ENCODE measurements at places on chromosomes 12 and 14.

DNA sequence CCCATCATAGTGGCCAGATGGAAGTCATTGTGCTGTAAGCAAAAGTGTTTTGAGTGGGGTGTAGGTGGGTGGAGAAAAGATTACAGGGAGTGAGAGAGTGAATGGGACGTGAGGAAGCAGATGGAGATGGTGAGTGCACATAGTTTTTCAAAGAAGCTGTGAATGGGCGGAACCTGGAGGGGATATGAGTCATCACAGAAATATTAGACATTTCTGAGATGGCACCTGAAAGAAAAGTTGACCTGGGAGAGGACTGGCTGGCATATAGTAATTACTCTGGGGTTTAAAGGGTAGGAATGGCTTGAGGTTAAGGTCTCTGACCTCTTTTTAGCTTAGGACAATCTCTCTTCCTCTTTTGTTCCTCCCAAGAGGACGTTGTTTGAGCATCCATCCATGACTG, 50.5 kb downstream of the ANO4 start:
- DNase-seq = no peak

DNA sequence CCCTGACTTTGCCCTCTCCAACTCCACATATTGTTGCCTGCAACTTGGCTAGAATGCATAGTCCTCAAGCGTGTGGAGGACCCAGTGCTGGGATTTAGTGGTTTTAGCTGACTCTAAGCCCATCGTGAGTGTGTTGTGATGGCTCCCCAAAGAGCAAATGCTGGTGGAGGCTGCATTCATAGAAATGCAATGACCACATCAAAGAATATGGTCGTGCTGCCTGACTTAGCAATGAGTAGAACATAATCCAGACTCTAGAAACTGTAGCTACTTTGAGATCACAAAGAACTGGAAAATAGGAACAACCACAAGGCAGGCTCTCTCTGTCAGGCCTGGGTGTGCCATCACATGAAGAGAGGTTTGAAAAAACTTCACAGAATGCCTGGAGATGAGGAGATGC, 1.3 kb downstream of the DYRK4 start:
- DNase-seq = no peak

DNA sequence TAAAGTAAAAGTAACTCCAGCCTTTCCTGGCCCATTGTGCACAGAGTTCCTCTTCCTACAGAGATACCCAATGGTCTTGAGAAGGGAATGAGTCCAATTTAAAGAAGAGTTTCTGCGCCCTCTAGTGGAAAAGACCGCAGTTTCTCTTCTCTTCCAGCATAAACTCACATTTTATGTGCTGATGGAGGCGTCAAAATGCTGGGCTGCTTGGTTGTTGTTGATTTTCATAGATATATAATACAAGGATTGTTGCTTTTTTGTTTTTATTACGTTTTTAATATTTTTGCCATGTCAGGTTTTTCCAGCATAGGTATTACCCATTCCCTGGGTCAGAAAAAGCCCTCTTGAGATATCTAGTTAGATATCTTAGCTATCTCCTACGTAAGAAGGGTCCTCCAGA, 356.9 kb upstream of the STXBP6 start:
- no peak for DNase-seq

GRCh38 chr12:101238800-101239329, 28.8 kb upstream of the SLC5A8 start:
- no peak for DNase-seq

GRCh38 chr14:91078095-91078737, 17.8 kb upstream of the RPS6KA5 start:
- no peak for DNase-seq

DNA sequence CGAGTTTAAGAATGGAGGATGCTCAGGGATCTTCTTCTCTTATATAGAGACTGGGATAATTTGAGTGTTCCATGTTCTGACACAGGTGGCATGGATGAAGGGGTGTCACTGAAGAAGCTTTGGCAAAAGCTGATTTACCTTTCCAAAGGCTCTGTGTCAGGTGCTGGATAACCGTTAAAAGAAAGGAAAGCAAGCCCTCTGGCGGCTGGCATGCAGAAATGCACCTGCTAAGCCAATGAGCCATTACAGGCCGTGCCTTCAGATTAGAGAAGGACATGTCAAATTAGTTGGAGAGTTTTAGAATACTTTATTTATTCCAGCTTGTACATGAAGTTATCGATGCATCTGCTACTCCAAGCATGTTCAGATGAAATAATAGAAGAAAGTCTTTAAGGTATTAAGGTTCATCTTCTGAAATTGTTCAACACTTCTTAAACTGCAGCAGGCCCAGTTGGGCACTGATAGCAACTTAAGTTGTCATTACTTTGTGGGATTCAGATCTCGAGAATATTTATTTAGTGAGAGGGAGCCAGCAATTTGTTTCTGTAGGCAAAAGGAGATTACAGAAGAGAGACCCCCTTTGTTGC, 678.2 kb downstream of the NRXN3 start:
- no peak for DNase-seq

DNA sequence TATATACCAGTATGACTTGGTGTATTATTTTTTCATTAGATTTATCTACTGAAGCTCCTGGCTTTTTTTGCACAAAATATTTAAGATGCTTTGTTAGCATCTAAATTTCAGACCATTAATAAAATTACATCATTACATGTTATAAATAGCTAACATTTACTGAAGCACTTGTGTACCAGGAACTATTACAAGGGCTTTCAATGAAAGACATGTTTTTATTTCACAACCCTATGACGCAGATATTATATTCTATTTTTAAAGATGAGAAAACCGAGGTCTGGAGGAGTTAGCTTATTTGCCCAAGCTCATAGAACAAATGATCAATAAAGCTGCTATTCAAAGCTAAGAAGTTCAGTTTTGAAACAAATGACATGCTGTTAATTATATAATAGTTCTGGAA, 420.4 kb upstream of the DCN start:
- DNase-seq = no peak

DNA sequence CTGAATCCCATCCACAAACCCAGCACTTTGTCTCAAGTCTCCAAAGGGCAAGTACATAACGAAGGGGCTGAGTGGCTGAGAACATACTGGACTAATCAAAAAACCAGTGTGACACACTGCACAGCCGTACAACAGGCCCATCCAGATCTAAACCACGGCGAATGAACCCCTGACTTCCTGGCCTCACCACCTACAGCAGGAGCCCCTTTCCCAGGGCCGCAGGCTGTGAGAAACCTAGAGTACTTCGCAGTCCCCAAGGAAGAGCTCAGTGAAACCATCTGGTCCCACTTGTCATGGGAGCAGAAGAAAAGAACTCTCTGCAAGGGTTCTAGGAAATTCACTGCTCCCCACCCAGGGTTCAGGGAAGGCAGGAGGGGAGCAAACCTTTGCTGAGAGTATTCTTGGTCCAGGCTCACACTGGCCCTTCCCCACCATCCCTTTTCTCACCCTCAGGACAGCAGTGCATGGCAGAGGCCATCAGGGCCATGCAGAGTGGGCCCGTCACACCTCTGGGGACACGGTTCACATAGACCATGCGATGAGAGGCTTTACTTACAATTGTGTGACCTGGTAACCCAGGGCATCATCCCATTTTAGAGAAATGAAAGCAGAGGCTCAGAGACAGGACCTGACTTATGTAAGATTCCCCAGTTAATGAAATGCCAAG, 192.8 kb downstream of the BCL11B start:
- DNase-seq = no peak

GRCh38 chr12:6377667-6377994, 2.3 kb upstream of the SCNN1A start:
- DNase-seq = no peak

- no peak for DNase-seq
Measured at GRCh38 chr14:57390806-57391516, 575 bp downstream of the NAA30 start.

DNA sequence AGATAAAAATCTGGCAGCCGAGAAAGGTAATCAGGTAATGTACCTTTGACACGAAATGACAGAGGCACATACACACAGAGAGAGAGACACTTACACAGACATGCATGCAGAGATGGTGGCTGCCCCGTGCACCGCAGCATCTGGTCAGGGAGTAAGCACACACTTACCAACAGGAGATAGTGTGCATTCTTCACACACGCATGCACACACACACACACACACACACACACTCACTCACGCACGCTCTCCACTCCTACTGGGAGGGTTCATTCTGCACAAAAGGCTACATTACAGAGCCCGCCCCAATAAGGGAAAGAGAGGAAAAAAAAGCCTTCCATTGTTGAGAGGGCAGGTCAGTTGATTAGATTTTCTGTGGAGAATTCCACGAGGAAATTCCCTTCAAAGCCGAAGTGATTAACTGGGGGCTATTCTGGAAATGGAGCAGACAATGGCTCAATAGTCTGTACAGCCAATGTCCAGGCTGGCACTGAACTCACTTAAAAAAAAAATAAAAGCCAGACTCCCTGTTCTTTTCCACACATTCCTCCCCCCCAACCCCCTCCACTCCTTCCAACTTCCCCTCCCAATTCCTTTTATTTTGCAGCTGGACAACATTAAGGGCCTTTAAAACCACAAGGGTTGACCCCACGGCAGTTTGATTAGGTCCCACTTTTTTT, 1.4 kb upstream of the SOX5 start:
- DNase-seq = no peak

- no peak for DNase-seq
Measured at GRCh38 chr12:123934829-123935228, 37.8 kb downstream of the CCDC92 start.

DNA sequence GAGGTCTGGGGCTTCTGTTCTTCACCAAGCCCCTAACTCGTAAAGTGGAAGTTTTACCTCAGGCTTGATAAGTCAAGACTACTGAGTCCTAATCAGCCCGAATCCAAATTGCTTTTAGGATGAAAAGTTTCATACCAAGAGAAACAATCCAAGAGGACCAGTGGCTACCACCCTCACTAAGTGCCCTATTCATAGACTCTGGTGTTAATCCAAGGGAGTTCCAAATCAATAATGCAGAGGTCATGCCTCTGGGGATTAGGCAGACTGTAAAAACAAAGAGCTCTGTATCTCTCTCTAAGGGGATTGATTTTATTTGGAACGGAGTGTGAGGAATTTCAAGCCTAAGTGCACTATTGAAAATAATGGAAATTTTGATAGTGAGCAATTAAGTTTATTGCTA, 76.3 kb upstream of the LMNTD1 start:
- no peak for DNase-seq

DNA sequence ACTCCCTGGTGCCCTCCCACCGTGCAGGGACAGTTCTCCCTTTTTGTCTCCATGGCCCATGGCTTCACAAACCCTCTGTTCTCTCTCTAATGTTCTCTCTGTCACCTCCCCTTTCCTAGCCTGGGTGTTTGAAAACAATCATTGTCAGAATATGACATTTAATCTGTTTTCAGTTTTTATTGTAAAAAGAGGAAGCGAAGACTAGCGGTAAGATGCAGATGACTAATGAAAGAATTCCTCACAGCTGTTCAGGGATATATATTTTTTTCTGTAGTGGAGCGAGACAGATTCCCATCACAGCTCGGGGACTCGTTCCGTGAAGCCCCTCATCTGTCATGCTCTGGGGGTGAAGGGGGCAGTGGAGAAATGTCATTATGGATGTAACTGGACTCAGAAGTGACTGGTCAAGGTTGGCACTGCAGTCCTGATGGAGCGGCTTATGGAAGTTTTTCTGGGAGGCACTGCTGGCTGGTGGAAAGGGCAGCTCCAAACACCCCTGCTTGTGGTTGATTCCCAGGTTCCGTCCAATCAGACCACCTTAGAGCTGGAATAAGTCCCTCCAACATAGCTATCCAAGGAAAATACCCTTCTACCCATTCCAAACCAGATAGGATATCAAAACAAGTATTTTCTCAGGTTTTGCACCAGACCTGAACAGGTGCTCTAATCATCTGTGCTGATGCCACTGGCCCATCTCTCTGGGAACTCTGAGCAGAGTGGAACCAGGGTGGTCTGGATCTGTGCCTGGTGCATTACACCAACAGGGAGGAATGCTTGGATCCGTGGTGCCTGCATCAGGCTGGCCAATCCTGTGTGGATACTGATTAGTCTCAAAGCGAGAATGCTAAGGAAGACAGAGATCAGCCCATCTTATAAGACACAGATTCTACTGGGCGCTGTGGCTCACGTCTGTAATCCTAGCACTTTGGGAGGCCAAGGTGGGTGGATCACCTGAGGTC, 84.7 kb downstream of the GPATCH2L start:
- no peak for DNase-seq

DNA sequence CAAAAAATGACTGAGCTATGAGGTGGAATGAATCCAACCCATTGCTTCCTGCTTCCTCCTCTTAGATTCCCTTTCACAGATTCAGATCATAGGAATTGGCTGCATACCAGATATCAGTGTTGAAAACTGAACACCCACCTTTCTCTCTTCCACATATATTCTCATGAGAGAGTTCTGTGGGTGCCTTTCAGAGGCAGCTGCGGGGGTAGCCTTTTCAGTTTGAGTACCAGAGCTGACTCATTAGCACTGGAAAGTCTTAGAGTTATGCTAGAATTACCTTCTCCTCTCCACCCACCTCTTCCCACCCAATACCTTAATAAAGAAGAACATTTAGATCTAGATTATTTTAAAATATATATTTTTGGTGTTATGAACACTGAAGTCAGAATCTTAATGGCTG, 495.4 kb upstream of the SEL1L start:
- no peak for DNase-seq

DNA sequence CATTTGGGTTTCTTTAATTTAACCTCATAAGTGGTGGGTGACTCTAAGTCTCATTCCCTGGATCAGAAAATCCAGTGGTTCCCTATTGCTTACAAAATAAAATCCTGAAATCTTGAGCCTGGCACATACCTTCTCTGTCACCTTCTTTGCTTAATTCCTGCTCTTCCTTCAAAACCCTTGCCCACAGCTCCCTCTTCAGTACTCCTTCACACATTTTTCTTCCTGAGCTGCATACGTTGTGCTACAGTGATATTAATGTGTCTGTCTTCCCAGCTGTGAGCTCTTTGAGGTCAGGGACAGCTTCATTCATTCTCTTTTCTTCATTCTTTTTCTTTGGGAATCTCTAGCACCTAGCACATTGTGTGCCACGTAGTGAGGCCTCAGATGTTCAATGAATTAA, 9.5 kb downstream of the TSPAN11 start:
- no peak for DNase-seq

DNA sequence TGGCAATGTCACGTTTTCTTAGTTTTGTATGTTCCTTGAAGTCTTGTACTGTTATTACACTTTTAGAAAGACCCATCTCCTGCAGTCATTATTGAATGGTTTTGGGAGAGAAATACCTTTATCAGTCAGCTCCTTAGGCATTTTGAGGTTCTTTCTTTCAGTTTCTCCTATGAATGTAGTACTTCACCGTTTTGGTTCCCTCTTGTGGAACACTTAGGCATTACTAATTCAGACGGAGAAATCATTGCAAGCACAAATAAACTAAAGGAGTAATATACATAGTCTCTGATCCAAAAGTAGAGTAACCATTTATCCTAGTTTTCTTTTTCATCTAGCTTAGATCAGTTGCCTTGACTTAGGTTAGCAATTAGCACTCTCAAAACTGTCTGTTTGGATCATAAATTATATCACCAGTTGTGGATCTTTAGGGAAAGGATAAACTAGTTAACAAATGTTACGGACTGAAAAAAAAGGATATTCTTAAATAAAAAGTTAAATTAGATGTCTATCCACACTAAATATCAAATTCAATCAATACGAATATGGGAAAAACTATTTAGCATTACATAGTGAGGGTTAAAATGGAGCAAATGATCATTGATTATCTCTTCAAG, 1538.3 kb upstream of the SEL1L start:
- no peak for DNase-seq

- no peak for DNase-seq
Measured at GRCh38 chr12:51199366-51199945, 18.4 kb downstream of the POU6F1 start.
